ENCODE measurements at places on chromosomes 1 and 21.

GRCh38 chr21:17554679-17555465, 42.0 kb downstream of the CXADR start:
- DNase-seq = no peak

- no peak for DNase-seq
These were observed 74.4 kb downstream of the PTGS2 start for GRCh38 chr1:186605762-186606350.

GRCh38 chr1:192826791-192827546, 18.1 kb downstream of the RGS2 start:
- DNase-seq = no peak

GRCh38 chr1:226310637-226311195, 1.8 kb upstream of the LIN9 start:
- DNase-seq = no peak

DNA sequence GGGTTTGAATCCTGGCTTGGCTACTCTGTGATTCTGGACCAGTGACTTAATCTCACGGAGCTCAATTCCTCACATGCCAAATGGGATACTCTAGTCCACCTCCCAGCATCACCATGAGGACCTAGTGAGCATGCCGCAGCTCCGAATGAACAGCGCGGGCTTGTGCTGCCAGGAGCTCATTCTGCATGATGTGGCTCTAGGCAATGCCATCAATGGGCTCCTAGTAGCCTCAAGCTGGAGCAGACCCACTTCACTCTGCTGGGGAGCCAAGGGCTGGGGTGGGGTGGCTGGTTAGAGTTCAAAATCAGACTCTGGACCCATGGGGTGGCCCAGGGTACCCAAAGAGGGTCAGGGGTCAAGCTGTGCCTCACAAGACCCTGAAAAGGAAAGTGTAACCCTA, 41.5 kb downstream of the CDK18 start:
- no peak for DNase-seq

DNA sequence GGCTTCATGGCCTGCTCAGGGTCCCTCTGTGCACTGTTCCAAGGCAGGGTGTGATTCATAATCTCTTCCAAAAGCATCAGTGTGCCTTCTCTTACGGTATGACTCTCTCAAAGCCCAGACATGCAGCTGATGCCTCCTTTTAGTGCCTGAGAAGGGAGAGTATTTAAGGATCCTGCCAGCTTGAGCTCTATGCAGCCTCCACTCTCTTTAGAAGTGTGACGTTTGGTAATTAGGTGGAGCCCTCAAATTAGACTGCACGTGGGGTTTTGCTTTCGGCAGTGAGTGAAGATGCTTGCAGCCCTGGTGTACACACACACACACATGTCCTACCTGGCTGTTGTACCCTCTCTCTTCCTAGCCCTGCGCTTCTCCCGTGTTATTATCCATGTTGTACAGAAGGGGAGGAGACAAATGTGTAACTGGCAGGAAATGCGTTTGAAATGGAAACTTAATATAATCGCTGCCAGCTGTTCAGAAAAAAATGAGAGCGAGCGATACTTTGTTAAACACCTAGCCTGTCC, 2.6 kb upstream of the C1orf174 start:
- no peak for DNase-seq

GRCh38 chr1:152539901-152540300, 25.6 kb downstream of the CRCT1 start:
- no peak for DNase-seq

DNA sequence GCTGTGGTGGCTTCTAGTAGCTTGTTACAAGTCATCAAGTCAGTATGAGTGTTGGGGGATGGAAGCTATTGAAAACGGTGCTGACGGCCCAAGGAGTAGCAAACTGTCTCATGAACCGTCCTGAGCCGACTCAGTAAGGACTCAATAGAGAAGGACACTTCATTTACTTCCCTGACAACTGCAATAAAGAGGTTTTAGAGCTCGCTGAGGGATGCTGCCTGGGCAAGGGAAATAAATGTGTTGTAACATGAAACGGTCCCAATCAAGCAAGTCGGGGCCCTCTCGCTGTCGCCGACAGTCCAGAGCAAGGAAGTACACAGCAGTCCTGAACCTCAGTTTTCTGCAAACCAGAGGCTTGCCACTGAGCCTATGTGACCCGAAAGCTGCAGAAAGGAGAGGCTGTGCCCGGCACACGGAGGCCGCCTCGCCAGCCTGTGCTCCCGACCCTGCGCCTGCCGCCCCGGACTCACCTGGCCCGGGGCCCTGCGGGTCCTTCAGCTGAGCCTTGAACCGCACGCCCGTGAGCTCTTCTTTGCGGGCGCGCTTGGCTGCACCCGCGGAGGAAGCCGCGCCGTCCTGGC, 423 bp downstream of the URB1 start:
- no peak for DNase-seq

GRCh38 chr1:41315871-41316270, 45.4 kb upstream of the FOXO6 start:
- no peak for DNase-seq

GRCh38 chr1:230174471-230175162, 107.6 kb downstream of the GALNT2 start:
- DNase-seq = no peak

GRCh38 chr1:54453022-54453421, 46.8 kb upstream of the SSBP3 start:
- DNase-seq = no peak

DNA sequence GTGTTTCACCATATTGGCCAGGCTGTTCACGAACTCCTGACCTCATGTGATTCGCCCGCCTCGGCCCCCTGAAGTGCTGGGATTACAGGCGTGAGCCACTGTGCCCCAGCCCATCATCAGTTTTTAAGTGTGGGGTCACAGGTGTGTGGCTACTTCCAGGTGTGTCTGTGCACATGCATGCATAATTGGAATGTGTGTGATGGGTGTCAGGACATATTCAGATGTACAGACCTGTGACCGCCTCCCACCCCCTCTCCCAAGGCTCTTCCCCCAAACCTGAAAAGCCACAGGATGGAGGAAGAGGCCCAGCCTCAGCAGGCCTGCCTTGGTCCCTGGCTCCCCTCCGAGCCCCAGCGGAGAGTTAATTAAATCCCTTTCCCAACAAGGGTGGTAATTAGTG, 37.3 kb upstream of the CSF3R start:
- DNase-seq = no peak

- peak; percentile 94 for DNase-seq
These were observed at the start of gene PRKCZ for GRCh38 chr1:2049718-2050431. Gene PRKCZ, plus strand, starts transcription at chr1:2050411. Its CDS starts 220 bp downstream, at chr1:2050631.

DNA sequence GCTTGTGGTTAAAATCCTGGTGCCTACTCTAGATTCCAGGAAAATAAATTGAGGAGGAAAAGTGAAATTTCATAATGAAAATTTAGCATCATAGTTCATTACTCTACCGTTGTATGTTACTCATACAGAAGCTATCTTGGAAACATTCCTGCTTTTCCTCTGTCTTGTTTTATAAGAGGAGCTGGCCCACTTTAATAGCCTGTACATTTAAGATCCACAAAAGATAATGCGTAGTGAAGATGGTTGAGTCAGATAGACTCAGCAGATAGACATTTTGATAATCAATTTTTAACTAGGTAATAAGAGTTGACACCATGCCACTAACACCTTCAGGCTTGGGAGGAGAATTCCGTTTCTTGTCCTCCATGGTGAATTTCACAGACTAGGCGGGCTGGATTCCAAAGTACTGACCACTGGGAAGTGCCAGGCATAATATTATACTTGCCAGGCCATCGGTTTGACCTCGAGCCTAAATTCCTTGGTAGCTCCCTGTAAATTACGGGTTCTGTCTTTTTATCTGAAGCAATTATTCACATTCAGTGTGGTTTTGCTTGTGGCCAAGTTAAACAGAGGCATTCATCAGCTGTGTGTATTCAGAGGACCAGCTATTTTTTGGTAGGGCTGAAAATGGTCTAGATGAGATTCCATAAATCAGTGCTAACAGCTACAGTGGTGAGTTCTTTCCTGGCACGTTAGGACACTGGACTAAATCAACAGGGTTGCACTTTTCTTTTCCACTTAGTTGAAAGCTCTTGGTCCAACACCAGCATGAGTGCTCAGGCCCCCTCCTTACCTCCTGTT, 111.9 kb upstream of the KAZN start:
- DNase-seq = no peak

GRCh38 chr1:189775343-189775742, 702.3 kb downstream of the BRINP3 start:
- DNase-seq = no peak

DNA sequence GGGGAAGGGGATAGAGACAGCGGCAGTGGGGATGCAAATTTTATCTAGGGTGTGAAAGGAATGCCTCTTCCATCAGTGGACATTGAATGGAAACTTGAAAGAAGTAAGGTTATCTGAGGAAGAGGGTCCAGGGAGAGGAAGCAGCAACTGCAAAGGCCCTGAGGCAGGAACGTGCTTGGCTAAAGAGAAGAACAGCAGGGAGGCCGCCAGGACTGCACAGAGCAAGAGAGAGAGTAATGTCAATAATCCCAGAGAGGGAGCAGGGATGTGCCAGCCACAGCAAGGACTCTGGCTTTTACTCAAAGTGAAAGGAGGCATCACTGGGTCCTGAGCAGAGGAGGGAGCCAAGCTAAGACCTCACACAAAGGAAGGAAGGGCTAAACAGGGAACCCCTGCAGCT, 50.9 kb downstream of the KCND3 start:
- no peak for DNase-seq

DNA sequence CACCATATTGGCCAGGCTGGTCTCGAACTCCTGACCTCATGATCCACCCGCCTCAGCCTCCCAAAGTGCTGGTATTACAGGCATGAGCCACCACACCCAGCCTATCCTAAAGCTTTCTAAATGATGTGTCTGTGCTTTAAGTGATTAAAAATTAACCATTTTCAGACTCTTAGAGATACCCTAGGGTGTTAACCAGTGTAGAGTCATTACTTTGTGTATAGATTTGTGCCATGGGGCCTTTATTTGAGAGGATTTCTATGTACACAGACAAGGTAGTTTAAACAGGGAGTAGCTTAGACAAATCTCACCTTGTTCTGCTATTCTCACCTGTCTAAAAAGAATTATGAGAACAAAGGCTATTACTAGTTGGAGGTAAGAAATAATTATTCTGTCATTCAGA, 12.7 kb upstream of the PLEKHM2 start:
- DNase-seq = no peak

DNA sequence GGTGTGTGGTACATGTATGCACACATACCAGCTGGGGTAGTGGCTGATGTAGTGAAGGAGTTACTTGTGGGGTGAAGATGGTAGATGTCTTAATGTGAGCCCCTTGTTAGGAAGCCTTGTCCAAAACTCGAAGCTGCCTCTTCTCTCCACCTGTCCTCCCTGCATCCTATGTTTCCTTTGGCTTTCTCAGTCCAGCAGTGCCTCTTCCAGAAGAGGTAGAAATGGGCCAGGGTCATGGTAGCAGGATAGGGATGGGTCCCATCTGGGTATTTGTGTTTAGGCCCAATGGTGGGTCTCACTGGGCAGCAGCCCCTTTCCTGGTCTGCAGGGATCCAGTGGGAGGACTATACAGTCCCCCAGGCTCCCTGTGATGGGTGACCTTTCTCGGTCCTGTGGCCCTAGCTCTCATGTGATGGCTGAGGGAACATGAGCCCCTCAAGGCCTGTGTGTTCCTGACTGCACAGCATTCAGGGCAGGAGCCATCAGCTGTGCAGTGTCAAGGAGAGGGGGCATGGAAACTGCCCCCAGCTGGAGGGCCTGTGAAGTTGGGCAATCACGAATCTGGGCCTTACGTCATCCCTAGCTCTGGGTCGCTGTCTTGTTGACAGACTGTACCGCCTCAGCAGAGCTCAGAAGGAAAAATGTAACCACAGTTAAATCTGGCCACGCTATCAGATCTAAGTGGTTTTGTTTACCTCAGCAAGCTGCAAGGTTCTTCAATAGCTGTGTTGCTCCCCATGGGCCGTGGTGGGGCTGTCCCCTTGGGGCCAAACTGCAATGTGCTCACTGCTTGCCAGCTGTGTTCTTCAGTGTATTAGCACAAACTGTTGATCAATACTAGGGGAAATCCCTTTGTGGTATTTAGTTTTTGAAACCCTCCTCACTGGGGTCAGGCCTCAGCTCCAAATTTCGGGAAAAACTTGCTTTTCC, 82.7 kb downstream of the NOS1AP start:
- no peak for DNase-seq

DNA sequence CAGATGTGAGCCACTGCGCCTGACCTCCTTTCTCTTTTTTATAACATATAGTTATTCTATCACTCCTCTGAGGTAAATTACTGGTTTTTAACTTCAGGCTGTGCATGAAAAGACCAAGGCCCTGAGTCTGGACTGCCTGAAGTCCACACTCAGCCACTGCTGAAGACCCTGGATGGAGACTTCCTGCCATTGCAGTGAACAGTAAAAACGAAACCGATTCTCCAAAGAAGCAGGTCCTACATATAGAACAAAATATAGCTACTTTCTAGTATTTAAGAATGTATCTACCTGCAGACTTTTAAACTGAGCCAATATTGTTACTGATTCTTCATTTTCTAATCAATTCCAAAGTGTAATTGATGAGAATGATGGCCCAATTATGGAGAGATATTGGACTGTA, 232.8 kb downstream of the CHRM3 start:
- no peak for DNase-seq

DNA sequence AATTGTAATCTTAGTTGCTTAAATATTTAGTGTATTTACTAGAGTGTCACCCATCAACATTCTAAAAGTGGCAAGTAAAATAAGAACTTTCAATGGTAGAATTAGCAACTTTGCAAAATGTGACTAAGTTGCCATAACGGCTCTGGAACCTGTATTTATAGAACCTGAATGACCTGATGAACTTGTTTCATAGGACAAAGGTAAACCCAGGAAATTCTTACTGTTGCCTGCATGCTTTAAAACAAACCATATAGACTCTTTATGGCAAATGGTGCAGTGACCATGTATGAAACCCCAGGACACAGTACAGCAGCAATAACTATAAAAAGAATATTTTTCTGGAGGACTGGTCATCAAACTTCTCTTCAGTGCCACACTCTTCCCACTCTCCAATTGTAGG, 22.9 kb downstream of the AK2 start:
- DNase-seq = no peak

DNA sequence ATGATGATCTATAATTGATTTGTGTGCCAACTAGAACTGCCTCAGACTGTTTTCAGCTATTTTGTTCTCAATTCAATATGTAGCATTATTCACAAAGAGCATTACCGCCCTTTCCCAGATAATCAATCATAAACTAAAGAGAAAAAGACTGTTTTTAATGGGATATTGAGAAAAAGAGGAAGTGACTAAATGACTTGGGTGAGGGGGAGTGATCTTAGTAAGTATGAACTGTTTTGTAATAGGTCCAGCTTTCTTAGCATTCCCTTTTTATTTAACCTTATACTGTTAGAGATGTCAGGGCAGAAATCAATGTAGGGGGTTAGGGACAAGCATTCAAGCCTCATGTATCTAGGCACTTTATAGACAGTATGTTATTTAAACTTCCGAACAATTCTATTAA, 157.8 kb upstream of the DPYD start:
- DNase-seq = no peak

- no peak for DNase-seq
These were observed 40.5 kb upstream of the RALGPS2 start for GRCh38 chr1:178684542-178685000.
